Activated CD4-positive, alpha-beta T cell treated with anti-CD3 and anti-CD28 coated beads for 36 hours (primary cell): ENCODE measurements at places on chromosomes 3 and 15. TPM values are rescaled to one million over a fixed set of nuclear protein-coding genes. Genes with fewer than 3 reads are reported as not detected.

CPNE4 gene
- not detected for total RNA-seq

GRCh38 chr3:191263850-191264249, 64.8 kb downstream of the OSTN start:
- no peak for DNase-seq

GRCh38 chr3:160210341-160210740, 14.9 kb upstream of the C3orf80 start:
- DNase-seq: no peak

GRCh38 chr3:171566803-171567422, 106.7 kb upstream of the TNIK start:
- DNase-seq: no peak

DNA sequence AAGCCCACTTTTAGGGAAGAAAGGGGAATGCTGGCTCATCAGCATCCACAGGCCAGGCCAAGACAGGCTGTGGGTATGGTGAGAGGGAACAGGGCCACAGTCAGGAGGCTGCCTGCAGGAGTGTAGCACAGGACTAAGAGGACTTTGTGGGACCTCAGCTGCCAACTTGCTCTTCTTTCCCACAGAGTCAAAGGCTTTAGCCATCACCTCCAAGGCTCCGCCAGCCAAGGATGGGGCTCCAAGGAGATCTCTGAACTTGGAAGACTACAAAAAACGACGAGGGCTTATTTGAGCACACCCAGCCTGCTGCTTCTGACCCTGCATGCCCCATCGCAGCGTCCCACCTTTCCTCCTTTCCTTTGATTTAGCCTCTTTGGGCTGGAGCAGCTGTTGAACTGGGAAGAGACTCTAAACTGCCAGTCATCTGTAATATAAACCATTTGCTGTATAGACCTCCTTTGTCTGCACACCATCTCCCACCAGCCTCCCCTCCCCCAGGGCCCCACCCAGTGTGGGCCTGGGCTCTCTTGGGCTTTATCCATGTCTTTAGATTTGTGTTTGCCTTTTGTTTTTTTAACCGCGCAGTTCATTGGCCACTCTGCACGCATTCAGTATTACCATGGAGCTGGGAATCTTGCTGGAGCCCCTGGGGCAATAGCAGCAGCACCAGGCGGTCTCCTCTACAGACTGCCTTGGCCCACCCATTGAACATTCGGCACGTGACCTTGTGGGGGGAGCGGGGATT, 13.1 kb upstream of the ITPKA start:
- DNase-seq: no peak
